ENCODE measurements at places on chromosomes 3 and 15.

- no peak for DNase-seq
Observed at GRCh38 chr3:156818890-156819289, 7.3 kb upstream of the LEKR1 start.

- no peak for DNase-seq
Observed at GRCh38 chr3:170999737-171000242, 26.7 kb downstream of the SLC2A2 start.

GRCh38 chr15:47409600-47409999 is 307.7 kb upstream of the SEMA6D start:
- DNase-seq, result no peak

DNA sequence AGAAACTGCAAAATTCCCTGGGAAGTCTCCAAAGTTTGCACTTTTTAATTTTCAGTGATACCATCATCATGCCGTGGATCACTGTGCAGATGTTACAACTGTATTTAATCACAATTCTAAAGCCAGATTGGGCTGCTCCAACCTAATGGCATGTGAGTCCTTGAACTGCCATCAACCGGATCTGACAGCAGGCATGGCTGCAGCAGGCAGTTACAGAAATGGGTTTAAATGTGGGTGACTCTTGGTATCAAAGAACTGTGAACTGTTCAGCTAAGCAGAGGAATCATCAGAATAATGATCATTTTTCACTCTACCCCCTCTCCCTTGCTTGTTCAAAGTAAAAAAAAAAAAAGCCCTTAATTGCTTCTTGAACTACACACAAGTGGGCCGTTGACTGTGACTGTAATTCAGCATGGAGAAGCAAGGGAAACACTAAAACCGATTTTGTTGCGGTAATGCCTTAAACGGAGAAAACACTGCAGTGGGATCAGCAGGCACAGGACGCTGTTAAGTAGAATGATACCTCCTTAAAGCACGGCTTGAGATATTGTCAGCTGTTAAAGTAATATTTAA is 152.4 kb downstream of the RORA start:
- DNase-seq, result no peak

DNA sequence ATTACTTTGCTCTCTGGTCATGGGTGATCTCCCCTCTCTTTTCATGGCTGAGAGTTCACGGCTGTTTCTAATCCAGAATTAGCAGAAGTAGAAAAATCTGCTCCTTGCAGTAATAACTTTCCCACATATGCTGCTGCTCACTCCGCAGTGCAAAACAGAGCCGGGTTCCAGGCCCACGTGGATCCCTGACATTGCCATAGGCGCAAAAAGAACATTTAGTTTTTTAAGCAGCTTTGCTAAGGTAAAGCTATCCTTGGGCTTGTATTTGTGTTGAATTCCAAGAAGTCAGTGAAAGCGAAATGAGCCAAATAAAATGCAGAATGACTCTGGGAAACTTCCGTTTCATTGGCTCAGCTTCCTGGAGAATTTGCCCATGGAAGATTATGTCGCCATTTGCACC is 633.7 kb upstream of the SUCLG2 start:
- no peak for DNase-seq

GRCh38 chr3:184579513-184579912 is 17.9 kb downstream of the EPHB3 start:
- DNase-seq, result no peak

- DNase-seq, result no peak
Observed at GRCh38 chr3:133181392-133182150, 143.4 kb downstream of the TMEM108 start.

DNA sequence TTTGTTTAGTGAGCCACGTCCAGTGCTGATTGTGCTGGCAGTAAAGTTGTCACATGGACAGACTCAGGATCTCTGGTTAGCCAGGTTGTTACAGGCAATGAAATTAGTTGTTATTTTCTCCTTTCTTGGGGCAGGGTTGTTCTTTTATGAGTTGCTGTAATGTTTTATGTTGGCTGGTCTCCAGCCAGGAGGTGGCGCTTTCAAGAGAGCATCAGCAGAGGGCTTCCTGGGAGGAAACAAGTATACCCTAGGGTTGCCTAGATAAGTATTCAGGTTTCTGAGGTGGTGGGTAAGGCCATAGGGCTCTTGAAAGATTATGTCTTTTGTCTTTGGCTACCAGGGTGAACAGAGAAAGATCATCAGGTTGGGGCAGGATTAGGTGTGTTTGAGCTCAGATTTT is 14.5 kb upstream of the CFAP20DC start:
- no peak for DNase-seq

DNA sequence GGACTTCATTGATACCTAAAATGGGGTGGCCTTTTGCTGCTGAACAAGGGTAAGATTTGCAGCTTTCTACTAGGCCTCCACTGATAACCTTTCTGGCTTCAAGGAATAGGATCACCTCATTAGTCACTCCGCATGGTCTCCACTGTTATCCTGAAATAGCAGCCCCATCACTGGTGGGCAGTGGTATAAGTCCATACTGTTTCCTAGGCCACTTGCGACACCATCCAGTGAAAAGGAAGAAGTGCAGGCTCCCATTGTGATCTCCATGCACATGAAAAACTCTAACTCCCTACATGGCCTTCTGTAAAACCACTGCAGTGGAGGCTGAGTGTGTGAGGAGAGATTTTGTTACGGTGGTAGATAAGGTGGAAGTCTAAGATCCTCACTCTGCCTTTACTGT is 1455.9 kb downstream of the SI start:
- no peak for DNase-seq

- no peak for DNase-seq
Observed at GRCh38 chr3:11099306-11099705, 55.0 kb upstream of the HRH1 start.

- no peak for DNase-seq
Observed at GRCh38 chr3:154188846-154189245, 67.7 kb downstream of the ARHGEF26 start.

DNA sequence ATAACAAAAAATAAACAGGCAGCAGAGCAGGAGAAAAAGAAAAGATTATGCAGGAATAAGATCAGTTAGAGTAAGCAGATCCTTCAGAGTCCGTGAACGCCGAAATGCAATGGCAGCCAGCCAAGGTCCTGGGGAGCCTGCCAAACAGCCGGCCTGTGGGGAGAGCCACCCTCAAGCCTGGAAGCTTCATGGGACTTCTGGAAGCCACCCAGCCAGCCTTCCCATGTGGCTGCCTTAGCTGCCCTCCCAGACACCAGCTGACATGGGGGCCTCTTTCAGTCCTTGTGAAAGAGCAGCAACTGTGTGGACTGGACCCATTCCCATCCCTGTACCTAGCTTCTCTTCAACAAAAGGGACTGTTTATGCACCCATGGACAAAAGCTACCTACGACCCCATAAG is 64.9 kb upstream of the RAD18 start:
- DNase-seq, result peak; percentile 11

DNA sequence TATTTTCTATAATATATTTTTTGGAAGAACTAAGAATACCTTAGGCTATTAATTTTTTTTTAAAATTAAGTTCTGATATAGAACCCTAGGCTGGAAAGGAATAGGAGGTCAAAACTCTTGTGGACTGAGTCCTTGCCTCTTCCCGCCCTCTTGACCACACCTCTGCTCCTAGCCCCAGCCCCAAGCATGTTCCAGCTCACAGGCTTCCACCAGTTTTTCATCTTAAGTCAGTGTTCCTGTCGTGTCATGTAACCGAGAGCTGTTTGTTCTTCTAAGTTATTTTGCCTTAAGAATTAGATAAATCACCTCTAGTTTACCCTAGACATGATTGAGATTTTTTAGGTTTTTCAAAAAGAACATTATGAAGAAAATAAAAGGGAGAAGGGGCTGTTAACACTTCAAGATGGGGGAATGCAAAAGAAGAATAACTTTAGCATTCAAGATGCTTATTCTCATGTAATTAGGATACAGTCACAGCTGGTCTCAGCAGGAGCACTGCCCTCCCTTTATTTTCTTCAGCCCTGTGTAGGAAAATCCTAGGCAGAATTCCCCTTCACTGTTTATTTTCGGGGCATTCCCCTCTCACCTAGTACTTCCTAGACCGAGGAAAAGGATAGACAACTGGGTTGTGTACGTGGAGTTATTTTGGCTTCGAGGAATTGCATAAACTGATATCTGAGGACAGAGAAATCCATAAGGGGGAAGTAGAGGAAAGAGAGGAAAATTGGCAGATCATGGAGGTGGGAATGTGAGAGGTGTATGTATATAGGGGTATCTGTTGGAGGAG is 110.2 kb downstream of the CMSS1 start:
- DNase-seq, result no peak

DNA sequence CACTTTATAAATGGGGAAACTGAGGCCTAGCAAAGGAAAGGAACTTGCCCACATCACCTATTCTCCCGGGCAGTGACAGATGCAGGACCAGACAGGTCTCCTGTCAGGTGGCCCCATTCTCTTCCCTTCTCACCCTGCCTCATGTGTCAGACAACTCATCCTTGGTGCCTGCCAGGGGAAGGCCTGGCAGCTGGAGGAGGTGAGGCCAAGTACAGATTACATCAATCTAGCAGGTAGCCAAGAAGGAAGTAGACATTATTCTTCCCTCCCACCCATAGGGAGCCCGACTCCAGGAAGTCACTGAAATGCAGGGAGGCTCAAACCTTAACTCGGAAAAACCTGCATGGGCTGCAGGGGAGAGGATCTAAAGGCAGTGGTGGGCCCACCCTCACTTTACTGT is 39.6 kb downstream of the DAPK2 start:
- DNase-seq, result no peak

GRCh38 chr3:170180079-170180907 is 1.2 kb downstream of the PHC3 start:
- no peak for DNase-seq

DNA sequence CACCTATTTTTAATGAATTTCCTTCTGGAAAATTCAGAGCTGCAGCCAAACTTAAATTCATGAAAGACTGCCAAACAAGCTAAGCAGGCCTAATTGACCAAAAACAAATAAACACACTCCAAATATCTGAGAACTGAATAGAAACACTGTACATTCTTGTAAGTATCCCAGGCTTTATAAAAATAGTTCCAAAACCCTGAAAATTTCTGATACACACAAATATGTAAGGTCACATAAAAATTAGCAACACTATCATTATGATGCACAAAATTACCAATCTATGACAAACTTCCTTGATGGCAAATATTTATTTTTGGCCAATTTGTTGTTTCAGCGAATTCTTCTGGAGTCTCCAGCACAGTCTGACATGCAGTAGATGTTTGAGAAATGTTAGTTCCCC is 117.9 kb upstream of the UBE2E2 start:
- DNase-seq, result no peak

DNA sequence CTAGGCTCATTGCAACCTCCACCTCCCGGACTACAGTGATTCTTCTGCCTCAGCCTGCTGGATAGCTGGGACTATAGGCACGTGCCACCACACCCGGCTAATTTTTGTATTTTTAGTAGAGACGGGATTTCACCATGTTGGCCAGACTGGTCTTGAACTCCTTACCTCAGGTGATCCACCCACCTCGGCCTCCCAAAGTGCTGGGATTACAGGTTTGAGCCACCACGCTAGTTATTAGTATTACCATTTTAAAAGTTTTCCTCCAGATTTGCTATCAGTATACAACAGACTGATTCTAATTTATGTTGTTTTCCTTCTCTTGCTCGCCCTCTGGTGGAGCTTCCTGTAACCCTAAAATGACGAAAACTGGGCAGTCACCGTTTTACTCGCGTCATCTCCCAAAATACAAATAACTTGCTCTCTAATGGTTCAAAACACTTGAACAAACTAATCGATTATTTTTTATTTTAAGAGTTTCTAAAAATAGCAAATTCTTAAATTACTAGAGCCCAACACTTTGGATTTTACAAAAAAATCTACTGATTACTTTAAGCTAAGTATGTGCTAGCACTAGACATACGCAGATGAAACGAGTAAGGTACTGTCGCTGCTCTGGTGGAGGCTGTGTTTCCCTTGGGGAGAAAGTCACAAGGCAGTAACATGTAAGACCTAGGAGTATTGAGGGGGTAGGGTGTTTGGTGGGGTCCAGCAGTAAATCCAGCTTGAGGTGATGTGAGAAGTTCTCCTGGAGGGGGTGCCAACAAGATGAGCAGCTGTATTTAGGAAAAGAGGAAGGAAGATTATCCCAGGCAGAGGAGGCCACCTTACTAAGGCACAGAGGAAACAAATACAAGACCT is 203.3 kb downstream of the MBNL1 start:
- peak; percentile 51 for DNase-seq

DNA sequence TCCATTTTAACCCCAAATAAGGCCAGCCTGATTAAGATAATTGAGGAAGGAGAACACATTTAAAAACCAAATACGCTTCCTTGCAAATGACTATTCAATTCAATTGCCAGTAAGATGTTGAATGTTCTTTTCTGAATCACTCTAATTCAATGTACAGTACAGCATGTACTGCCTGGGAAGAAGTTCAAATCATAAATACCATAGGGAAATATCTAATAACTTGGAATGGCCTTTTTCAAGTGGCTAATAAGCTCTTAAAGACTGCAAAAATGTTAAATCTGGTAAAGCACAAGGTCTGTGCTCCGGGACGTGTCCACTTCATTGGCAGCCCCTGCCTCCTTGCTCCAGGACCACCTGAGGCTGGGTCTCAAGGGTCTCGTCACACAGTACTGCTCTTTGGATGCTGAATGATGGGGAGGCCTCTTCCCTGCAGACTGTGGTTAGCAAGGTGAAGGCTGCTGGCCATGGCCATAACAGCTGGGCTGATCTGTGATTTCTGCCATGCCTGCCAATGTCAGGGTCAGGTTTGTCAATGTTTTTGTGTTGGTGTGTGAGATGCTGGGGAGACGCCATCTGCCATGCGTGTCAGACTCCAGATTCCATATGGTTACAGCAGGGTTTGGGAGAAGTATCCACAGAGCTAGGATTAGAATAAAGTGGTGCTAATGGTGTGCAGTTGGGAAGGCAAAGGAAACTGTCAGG is 300.5 kb downstream of the ADAMTS17 start:
- no peak for DNase-seq

DNA sequence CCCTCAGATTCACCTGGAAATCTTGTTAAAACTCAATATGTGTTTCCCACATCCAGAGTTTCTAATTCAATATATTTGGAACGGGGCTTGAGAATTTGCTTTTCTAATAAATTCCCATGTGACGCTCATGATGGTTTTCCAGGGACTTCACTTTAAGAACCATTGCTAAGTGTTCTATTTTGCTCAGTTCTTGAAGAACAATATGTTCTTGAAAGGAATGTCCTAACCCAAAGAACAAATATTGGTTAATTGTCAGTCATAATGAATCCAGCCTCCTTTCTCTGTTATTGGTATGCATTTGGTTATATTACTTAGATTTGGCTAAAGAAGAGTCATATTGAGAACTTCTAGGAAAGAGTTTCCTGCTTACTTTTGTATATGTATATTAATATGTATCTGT is 4.4 kb upstream of the PLSCR2 start:
- DNase-seq, result no peak
